ENCODE measurements at places on chromosomes 12 and 14.

GRCh38 chr12:120261951-120262851, 3.3 kb downstream of the PXN start:
- DNase-seq, result no peak

DNA sequence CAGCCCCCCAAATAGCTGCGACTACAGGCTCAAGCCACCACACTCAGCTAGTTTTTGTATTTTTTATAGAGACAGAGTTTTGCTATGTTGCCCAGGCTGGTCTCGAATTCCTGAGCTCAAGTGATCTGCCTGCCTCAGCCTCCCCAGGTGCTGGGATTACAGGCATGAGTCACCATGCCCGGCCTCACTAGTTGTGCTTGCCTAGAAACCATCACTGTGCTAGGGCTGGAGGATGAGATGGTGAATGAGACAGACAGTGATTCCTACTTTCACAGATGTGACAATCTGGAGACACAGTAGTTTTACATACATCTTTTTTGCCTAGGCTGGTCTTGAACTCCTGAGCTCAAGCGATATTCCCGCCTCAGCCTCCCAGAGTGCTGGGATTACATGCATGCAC, 7.5 kb upstream of the MSI1 start:
- DNase-seq, result no peak

- no peak for DNase-seq
These were observed 198.6 kb downstream of the RPAP3 start for GRCh38 chr12:47507221-47507620.

- no peak for DNase-seq
These were observed 740.9 kb upstream of the FLRT2 start for GRCh38 chr14:84789012-84789411.

GRCh38 chr12:9793779-9794395, 33.2 kb upstream of the CD69 start:
- DNase-seq, result no peak

GRCh38 chr12:41465526-41465925, 277.4 kb downstream of the PDZRN4 start:
- DNase-seq, result no peak

DNA sequence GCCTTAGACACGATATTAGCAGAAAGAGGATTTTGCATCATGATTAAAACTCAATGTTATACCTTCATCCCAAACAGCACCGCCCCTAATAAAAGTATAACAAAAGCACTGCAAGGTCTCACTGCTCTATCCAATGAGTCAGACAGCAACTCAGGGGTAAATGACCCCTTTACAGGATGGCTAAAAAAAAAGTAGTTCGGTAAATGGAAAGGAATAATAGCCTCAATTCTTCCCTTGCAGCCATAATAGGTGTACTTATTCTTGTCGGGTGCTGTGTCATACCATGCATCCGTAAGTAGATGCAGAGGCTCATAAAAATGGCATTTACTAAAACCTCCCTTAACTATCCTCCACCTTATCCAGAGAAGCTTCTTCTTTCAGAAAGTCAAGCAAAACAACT, 53.9 kb upstream of the AP4S1 start:
- DNase-seq, result no peak

- DNase-seq, result no peak
These were observed 12.4 kb downstream of the NGB start for GRCh38 chr14:77258566-77258965.

GRCh38 chr12:74537126-74537706, 419 bp upstream of the ATXN7L3B start:
- DNase-seq, result no peak

- no peak for DNase-seq
These were observed 113.7 kb upstream of the NCOR2 start for GRCh38 chr12:124680863-124681778.

DNA sequence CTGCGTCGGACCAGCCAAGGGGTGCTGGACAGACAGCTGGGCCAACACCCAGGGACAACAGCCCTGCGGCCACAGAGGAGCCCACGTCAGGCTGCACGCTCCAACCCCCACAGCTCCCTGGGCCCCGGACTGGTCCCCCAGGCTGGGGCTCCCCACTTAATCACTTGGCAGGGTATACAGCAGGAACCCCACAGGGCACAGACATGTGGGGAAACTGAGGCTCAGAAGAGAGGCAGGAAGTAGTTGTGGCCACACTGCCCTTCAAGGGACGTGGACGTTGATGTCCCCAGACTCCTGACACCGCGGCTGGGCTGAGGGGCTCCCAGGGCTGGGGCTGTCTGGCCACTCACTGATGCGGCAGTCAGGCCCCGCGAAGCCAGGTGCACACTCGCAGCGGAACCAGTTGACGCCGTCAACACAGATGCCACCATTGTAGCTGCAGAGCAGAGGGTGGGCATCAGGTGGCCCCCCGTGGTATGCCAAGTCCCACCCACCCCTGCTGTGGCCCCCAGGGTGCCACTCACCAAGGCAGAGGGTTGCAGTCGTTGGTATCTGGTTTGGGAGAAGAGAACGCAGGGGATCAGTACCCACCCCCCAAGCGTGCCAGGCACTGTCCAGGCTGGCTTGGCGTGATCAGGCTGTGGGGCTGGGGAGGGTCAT, 21.5 kb downstream of the JAG2 start:
- no peak for DNase-seq

DNA sequence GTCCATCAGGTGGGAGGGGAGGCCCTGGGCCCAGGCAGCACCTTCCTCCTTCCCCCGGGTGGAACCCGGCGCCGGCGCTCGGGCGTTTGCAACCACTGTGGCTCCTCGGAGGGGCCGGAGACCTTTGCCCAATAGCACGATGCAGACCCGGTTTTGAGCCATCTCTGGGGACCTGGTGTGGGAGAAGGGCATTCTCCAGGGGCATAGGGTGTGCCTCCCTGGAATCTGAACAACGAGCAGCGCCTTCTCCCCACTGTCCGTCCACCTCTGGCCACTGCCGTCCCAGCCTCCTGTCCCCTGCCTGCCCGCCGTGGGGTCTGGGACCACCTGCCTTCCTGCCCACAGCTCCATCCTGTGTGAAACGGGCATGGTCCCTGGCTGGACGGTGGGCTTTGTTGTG, 12.5 kb downstream of the ZFYVE21 start:
- DNase-seq, result no peak

GRCh38 chr12:71157601-71158233, at the start of gene TSPAN8:
Gene TSPAN8, minus strand, starts transcription at chr12:71157999. Its CDS starts 321 bp downstream, at chr12:71157678.
- DNase-seq, result no peak

GRCh38 chr12:52873832-52874572, 25.2 kb upstream of the KRT78 start:
- DNase-seq, result peak; percentile 54

DNA sequence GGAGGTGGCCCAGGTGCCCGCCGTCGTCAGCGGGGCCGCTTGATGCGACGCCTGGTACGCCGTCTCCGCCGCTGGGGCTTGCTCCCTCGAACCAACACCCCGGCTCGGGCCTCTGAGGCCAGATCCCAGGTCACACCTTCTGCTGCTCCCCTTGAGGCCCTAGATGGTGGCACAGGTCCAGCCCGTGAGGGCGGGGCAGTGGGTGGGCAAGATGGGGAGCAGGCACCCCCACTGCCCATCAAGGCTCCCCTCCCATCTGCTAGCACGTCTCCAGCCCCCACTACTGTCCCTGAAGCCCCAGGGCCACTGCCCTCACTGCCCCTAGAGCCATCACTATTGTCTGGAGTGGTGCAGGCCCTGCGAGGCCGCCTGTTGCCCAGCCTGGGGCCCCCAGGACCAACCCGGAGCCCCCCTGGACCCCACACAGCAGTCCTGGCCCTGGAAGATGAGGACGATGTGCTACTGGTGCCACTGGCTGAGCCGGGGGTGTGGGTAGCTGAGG, 5.5 kb downstream of the LRP10 start:
- no peak for DNase-seq

DNA sequence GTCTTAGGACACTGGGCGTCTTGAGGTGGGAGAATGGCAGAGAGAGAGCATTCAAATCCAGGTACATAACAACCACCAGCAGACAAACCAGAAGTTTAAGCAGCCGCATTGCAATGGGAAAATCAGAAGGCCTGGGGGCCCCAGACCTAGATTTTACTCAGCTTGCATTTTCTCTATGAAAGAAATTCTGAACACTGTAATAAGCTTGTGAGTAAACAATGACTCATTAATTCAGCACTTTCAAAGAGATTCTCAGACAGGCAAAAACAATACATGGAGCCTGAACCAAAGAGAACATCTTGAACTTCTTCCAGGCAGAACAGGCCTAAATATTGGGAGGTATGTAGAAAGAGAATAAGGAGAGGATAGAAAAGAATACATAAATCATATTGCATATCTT, 69.8 kb upstream of the IFNG-AS1 start:
- DNase-seq, result no peak

GRCh38 chr12:44441155-44441554, 435.0 kb downstream of the NELL2 start:
- DNase-seq, result no peak

GRCh38 chr12:120692524-120693033, 5.6 kb downstream of the MLEC start:
- DNase-seq, result no peak

DNA sequence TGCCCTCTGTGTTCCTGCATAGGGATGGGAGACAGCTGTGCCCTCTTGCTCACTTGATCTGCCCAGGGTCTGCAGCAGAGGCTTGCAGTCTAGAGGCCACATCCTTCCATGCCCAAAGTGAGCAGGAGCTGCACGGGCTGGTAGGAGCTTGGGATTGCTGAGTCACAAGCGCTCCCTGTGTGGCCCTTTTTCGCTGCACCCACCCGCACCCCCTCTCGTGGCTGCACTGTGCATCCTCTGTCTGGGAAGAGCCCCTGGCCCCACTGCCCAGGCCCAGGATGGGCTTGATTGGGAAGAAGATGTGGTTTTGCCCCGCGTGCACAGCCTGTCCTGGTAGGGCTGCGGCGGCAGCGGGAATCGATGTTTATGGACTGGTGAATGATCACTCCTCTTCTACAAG, 192.4 kb downstream of the TSPAN9 start:
- no peak for DNase-seq

- no peak for DNase-seq
These were observed 31.3 kb downstream of the A2M start for GRCh38 chr12:9084417-9084816.

DNA sequence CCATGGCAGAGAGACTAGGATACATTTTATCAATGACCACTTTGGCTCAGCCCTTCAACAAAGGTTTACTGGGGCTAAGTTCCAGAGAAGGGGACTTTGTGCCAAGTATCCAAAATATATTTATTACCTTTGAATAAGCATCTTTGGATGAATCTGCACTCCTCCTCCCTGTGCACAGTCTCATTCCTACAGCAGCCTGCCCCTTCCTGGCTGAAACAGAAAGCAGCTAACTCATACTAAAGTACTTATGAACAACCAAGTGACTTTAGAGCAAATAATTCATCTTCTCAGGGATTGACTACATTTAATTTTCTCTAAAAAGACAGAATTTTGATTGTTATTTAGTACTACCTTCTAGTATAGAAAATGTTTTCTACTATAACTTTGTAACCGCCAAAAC, 47.8 kb upstream of the ETV6 start:
- DNase-seq, result no peak

GRCh38 chr14:36275741-36276140, 44.7 kb downstream of the MBIP start:
- no peak for DNase-seq

- peak; percentile 37 for DNase-seq
These were observed 375.0 kb downstream of the DPF3 start for GRCh38 chr14:72518809-72519377.

DNA sequence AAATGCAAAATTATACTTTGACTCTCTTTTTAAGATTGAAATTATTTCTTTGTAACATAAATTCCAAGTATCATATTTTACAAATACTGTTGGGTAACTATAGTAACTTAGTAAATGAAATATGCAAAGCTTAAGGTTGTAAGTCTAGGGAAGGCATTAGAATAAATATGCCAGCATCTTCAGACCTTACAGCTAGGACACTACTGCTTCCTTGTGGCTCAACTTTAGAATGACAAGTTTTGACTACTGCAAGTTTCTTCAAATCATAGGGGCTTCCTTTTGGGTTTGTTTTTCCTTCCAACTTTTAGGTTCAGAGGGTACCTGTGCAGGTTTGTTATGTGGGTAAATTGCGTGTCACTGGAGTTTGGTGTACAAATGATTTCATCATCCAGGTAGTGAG, 17.7 kb upstream of the ANP32D start:
- DNase-seq, result no peak

- no peak for DNase-seq
These were observed 130.8 kb upstream of the KRR1 start for GRCh38 chr12:75642226-75642625.

DNA sequence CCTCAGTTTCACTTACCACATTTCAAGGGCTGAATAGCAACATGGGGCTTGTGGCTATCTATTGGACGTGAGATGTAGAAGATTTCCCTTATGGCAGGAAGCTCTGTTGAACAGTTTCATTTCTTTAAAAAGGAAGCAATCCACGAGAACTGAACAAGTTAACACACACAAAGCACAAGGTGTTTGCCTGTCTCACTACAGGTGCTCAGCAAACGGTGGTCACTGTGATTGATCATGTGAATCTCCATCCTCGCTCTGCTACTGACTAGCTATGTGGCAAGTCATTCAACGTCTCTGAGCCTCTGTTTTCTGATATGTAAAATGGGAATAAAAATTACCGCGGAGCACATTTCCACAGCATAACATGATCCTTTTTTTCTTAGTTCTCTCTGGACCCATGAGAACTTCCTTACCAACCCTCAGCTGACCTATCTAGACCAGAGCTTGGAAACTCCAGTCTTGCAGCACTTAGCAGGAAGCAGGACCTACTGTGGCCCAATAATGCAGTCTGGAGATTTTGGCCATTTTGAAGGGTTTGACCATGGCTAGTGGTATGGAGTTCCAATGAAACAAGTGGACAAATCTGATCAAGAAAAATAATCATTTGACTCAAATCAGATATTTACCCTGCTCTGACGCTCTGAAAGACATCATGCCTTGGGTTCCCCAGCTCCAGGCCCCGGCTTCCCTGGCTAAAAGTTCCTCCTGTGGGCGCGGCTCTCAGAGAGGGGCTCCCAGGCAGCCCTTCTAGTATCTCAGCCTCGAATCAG, 278.8 kb downstream of the ZFP36L1 start:
- DNase-seq, result no peak

DNA sequence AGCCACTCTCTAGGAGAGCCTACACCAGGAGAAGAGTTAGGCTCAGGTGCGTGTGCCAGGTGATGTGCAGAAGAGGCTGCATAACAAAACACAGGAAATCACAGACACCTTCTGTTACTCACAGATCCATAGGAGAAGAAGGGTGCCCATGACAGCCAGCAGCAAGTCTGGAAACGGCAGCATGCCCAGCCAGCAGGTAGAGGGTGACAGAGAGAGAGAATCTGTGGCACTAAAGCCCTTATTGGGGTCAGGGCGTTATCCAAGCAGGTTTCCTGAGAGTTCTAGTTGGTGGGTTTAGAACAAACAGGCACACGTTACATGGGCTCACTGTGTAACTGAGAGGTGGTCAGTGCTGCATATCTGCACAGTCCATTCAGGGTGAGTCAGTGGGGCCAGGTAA, 14.9 kb upstream of the SLC8A3 start:
- DNase-seq, result no peak

DNA sequence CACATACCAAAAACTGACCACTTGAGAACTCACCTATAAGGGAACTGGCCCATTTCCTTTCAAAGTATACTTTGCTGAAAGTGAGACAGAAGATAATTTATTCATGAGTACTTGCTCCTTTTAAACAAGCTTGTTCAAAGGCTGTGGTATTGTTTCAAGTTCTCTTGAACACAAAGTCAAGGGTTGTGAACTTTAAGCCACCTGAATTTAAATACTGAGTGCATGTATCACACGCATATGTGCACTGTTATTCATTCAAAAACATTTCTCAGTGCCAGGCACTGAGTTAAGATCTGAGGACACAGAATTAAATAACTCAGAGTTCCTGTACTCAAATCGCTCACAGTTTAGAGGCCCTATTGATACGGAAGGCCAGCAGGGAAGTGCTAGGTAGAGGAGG, 19.1 kb upstream of the LDHB start:
- no peak for DNase-seq

- DNase-seq, result no peak
These were observed 70.9 kb downstream of the MON2 start for GRCh38 chr12:62537551-62537950.
